ENCODE measurements at places on chromosomes 4 and X.

- DNase-seq, result no peak
Measured at GRCh38 chr4:34158878-34159277, 2085.4 kb downstream of the ARAP2 start.

GRCh38 chr4:11049001-11049400 is 364.4 kb upstream of the CLNK start:
- DNase-seq, result no peak

DNA sequence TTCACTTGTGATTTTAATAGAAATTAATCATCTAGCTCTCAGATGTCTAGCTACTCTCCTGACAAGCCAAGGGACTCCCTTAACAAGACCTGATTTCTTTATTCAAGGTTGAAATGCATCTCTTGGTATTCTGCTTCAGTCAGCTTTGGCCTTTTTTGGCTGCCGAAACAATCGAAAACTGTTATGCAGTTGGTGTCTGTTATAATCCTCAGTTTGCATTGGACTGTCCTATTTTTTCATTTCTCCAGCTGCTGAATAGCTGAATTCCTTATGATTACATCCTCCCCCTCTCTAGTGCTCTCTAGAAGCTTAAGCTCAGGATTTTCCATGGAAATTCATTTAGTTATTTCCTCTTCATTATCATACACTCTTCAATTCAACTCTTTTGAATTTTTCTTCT is 177.2 kb downstream of the TRIML1 start:
- DNase-seq, result no peak

DNA sequence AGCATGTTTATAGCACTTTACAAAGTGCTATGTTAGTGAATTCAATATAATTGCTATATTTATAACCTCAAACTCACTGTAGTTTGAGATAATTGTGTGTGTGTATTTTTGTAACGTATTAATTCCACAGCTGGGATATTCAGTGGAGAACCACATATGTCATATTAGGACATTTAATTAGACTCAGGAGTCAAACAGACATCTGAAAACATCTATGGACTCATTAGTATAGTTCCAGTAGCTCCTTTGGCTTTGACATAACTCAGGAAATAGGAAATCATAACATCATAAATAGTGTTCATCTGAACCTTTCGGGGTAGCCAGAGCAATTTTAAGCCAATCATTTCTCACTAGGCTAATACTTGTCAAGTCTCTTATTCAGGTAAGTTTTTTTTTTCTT is 38.8 kb downstream of the NAA11 start:
- no peak for DNase-seq

- DNase-seq, result no peak
Measured at GRCh38 chrX:16658284-16658683, 8.3 kb downstream of the S100G start.

GRCh38 chrX:154013614-154014360 is 5.9 kb downstream of the IRAK1 start:
- no peak for DNase-seq

- no peak for DNase-seq
Measured at GRCh38 chr4:110742143-110742542, 119.3 kb upstream of the PITX2 start.

DNA sequence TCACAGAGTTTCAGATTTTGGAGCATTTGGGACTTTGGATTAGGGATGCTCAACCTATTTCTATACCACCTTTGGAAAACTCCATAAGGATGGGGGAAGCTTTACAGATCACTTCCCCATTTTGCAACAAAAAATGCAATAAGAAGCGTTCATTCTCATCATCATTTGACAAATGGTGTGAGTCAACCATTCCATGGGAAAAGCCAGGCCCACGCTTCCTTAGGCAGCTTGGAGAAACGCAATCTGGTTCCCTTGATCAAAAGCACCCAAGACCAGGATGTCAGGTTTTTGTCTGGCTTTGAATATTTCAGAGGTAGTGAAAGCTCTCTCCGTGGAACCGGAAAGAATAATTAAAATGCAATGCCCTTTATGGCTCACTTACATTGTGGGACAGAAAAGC is 79.3 kb upstream of the C4orf50 start:
- no peak for DNase-seq

- no peak for DNase-seq
Measured at GRCh38 chr4:106245176-106245575, 70.8 kb downstream of the TBCK start.

DNA sequence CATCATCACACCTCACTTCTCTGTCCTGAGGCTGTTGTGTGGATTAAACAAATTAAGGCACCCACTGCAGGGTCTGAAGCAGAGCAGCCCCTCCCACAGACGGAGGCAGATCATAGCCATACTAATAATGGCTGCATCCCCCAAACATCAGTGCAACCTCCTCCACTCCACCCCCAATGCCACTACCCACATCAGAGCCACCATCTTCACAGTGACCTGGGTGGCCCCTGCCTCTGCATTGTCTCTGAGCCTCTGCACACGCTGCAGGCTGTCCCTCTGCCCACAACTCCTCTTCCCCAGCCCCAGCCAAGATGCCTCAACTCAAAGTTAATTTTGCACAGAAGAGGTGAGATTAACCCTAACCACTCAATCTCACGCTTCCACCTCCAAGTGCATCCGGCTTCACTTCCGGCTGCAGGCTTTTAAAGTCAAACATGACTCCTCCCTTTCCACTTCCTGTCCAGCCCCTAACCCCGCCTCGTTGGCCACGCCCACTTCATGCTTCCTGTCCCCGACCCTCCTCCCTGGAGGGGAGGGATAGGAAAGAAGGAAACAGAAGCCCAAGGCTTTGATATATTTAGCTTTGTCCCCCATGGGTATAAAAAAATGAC is 22.7 kb downstream of the JAKMIP1 start:
- DNase-seq, result no peak

GRCh38 chr4:140705625-140706275 is 50.4 kb downstream of the TBC1D9 start:
- DNase-seq, result no peak

DNA sequence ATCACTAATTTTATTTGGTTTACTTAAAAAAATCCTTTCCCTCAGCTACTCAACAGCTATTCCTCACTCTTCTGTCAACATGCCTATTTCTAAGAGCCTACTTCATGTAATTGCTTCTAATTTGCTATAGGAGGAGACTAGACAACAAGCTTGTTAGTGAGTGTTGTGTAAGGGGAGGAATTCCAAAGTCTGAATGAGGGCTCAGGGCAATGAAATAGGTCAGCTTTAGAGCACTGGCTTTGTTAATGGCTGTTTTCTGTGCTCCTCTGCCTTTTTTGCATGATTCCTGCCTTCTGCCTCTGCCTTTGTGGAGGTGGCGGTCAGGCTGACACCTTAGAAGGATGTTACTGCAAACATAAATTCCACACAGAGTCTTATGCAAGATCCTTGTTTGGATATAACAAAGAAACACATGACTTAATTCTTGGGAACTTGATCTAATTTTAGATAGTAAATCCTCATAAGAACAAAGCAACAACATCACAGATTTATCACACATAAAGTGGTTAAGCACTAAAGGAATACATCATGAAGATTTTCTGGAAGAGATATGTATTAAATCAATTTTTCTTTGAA is 15.0 kb upstream of the PAGE1 start:
- no peak for DNase-seq

DNA sequence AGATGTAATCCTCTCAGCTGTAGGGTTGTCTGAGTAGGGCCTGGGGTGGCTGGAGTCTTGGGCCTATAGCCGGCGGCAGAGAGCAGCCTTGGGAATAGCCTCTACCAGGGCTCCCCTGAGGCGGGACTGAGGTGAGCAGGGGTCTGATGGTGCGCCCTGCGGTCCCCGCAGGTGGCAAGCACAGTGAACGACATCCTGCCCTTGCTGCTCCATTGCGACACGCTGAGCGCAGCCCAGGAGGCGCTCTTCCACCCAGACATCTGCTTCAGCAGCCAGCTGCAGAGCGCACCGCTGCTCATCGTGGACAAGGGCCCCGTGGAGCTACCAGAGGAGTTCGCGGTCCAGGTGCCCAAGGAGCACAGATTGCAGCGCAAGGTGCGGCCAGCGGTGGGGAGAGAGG is 317.0 kb downstream of the ADGRL3 start:
- DNase-seq, result no peak

GRCh38 chr4:164935363-164935762 is 42.1 kb downstream of the TRIM61 start:
- no peak for DNase-seq

GRCh38 chr4:26073886-26074560 is 160.0 kb downstream of the SMIM20 start:
- DNase-seq, result no peak

DNA sequence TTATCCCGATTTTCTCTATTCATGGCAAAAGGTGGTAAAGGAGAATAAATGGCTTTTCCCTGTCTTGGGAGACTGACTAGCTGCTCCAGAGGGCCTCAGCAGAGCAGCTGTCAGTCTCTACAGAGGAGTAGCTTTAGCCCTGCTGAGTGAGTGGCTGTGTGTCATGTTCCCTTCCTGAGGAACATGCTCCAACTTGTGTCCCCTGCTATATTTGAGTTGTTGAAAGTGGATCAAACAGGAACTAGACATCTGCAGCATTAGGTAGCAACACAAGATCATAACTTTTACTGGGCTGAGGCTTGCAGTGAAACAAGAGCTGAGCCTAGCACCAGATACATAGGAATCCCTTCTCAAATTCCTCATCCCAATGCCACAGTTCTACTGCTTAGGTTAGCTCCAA is 26.7 kb upstream of the PLAC1 start:
- DNase-seq, result no peak

- no peak for DNase-seq
Measured at GRCh38 chrX:69705818-69706217, 89.9 kb downstream of the EDA start.

- no peak for DNase-seq
Measured at GRCh38 chr4:183430317-183430993, 14.0 kb upstream of the CDKN2AIP start.

GRCh38 chr4:150006197-150006596 is 72.0 kb upstream of the DCLK2 start:
- DNase-seq, result no peak

DNA sequence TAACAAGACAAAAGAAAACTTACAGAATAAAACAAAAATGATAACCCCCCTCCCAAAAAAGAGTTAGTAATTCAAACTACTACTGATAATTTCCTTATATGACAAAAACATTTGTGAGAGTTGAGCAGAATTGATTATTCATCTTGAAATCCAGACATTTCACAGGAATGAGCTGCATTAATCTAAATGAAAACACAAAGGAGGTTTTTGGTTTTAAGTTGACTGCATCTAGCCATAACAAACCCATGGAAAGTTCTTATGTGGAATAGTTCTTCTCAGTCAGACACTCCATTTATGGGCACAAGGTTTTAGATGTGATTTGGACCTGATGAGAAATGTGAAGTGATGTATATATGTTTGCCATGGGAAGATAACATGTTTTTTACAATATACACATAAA is 95.4 kb downstream of the VCX2 start:
- DNase-seq, result no peak

- DNase-seq, result no peak
Measured at GRCh38 chrX:129686422-129686948, 31.7 kb upstream of the APLN start.

DNA sequence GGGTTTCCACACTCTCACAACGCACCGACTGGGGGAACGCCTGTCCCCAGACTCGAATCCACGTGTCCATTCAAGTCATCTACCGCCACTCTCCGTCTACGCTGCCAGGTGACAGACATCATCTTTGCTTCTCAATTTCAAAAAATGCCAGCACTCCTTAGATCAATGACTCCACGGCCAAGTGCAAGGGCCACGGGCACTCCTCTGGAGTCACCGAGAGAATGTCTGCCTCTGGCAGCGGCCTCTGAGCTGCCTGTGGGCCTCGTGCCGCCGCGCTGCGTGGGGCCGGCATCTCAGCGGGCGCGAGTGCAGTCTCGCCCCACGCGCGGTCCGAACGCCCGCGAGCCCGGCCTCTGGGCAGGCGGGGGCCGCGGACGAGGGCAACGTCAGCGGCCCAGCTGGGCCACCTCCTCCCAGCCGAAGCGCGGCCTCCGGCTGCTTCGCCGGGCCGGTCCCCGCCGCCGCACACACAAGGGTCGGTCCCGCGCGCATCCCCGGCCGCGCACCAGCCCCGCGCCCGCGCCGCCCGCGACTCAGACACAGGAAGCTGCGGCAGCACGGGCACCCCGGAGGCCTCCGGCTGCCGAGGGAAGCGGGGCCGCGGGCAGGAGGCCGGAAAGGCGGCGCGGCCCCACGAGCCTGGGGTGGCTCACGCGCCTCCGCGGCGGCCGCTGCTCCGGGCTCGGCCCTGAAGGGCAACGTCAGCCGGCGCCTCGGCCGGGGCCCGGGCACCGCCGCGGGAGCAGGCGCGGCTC is 450 bp downstream of the ACSL1 start:
- no peak for DNase-seq

DNA sequence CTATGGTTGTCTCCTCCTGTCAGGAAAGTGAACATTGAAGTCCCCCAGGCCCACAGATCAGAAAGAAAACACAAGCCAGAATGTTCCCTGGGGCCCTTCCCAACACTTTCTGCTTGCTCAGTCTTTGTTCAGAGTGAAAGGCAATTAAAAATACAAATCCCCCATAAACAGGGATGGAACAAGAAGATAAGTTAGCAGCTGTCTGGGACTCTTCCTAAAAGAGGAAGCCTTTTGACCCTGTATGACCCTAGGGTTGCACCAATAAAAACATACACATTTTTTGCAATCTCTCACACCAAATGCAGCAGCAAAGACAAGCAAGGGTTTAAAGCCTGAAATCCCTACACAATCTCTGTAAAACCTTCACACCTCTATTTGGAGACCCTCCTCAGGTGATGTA is 22.6 kb downstream of the IRF2 start:
- DNase-seq, result no peak

DNA sequence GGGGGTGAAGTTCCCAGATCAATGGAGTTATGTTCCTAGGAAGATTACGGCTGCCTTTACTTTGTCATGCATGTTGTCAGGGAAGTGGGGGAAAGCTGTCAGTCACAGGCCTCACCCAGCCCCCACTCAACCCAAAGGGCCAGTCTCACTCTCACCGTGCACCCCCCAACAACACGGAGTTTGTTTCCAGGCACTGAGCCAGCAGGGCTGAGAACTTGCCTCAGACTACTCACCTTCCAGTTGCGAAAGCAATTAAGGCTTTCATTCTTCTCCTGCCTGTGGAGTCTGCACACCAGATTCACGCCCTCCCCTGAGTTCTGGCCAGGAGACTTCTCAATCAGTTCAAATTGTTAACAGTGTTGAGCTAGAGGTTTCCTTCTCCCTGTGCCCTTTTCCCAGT is 114.3 kb downstream of the SH3BGRL start:
- DNase-seq, result no peak

- no peak for DNase-seq
Measured at GRCh38 chrX:47285836-47286320, 53.1 kb downstream of the USP11 start.

DNA sequence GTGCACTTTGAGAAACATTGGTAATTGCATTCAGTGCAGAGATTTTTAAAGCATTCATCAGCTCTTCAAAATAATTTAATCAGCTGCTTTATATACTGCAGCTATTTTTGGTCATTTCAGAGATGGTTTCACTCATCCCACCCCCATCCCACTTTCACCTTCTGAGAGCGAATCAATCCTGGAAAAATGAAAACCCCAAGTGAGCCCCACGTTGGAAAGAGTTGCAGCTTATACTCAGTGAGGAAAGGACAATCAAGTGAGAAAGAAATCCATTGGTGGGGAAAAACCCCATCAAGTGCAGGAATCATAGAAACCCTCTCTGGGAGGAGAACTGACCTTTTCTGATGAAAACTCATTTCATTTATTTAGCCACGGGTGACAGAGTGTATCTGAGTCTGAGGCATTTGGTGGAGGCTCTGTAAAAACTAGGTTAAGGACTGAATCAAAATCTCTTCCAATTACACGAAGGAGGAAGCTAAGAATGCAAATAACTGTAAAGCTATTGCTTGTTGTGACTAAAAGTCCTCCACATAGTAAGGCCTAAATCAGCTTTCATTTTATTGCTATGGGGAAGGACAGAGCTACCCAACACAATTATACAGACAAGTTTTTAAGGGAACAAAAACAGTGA is 240.4 kb upstream of the PGRMC2 start:
- DNase-seq, result no peak
